ENCODE measurements at places on chromosomes 5 and 9. TPM values are rescaled to one million over a fixed set of nuclear protein-coding genes. Genes with fewer than 3 reads are reported as not detected.

CACNA1B gene
- 0.03 TPM for total RNA-seq

FAT2 gene
- total RNA-seq: 0.13 TPM

CREBRF gene
- 49.7 TPM for total RNA-seq

RALGPS1 gene
- total RNA-seq: 25.2 TPM

NR5A1 gene
- not detected for total RNA-seq

CYSRT1 gene
- 0.94 TPM for total RNA-seq

CDC20B gene
- not detected for total RNA-seq

FOCAD gene
- 35.7 TPM for total RNA-seq

LCN12 gene
- total RNA-seq: 42.9 TPM

FLT4 gene
- 29.4 TPM for total RNA-seq

RASGEF1C gene
- 0.16 TPM for total RNA-seq

TRAF2 gene
- 16.9 TPM for total RNA-seq

PCDHA1 gene
- total RNA-seq: 0.13 TPM

WNT8A gene
- not detected for total RNA-seq

Data from kidney (tissue), 22 donors.